ENCODE measurements at places on chromosomes 11 and 22.
A peak's percentile ranks its signal among the peaks of the same experiment; 100 is the strongest.

DNA sequence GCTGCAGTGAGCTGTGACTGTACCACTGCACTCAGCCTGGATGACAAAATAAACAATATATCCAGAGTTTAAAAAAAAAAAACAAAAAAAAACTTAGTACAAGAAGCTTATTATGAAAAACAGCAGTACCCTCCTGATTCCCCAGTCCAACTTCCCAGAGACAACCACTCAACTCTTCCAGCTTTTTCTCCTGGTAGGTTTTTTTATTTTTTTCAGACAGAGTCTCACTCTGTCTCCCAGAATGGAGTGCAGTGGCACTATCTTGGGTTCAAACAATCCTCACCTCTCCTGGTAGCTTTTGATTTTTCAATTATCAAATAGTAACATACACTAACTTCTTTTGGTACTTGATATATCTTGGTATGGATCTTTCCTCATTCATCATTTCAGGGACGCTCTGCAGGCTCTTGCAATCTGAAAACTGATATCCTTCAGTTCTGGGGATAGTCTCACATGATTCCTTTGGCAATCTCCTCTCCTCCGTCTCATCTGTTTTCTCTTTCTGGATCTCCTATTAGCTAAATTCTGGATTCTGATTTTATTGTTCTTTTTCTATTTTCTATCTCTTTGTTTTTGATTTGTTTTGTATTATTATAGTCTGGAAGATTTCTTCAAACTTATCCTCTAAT lies 44.9 kb downstream of the ALG9 start:
- no peak for DNase-seq

GRCh38 chr22:48576333-48577013 lies 1251.2 kb downstream of the BRD1 start:
- DNase-seq = no peak

DNA sequence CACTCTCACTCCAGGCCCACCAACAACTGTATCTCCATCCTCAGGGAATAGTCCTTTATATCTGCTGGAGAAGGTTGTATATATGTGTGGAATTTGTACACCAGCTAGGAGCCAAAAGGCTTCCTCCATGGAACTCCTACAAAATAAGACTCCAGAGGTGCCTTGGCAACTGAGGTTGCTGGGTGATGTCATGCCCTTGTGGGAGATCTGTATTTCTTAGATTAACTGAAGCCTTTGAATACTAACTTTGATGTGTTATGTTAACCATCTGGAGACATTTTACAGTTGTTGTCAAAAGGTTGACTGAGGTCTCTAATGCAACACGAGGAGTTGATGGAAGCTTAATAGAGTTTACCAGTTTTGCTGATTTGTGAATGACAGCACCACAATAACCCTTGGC lies 139.5 kb upstream of the TTC12 start:
- DNase-seq = no peak

DNA sequence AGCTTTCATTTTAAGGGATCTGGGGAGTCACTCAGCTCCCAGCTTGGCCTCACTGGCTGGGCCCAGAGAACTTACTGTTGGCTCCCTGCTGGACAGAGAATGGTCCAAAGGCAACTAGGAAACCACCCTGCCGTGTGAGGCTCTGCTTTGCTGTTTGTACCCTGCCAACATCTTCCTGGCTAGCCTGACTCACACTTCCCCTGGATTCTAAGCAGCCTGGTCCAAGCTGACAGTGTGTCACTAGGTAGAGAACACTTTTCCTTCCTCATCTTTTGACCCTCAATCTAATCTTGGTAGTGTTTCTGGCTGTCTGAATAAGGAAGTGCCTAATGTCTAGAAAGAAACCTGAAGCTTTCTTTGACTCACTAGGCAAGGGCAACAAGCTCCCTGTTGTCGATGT lies 76.7 kb downstream of the FAR1 start:
- DNase-seq = no peak

GRCh38 chr11:86891036-86891435 lies 64.2 kb downstream of the FZD4 start:
- DNase-seq = no peak

DNA sequence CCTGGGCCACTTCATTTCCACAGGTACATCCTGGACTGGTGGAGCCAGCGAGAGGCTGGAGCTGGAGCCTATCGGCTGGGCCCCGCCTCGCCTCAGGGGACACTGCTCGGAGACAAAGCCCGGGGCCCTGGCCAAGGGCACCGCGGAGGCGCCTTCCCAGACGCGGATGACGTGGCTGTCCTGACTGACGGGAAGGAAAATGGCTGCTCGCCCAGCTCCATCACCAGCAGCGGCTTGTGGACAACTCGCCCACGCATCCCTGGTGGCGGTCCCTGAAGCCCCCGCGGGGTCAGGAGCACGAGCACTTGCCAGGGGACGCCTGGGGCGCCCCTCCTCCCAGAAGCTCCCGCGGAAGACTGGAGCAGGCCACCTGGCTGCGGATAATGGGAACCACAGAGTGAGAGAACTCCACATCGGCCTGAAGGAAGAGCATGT lies 49.6 kb downstream of the CECR2 start:
- DNase-seq = no peak

DNA sequence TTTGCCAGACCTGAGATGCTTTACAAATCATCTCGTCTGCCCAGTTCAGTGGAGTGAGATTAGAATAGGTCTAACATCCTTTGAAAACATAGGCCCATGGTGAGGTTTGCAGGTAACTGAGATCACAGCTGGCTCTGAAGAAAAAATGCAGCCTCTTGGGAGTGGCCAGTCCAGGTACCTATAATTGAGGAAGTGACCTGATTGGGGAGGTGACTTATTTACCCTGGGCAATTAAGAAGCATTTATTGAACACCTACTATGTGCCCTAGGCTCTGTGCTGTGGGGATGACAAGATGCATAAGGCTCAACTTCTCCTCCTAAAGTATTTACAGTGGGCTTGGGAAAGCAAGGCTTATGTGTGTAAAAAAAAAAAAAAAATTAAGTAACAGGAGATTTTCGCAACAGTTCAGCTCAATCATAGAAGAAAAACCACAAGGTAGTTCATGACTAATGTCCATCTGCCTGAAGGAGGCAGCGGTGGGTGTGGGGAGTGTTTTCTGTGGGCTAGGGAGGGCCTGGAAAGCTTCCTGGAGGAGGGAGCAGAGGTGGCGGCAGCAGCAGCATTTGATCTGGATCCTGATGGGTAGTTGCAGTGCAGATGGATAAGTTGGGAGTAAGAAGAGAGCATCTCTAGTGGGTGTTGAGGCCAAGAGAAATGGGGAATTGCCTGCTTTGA lies 16.1 kb downstream of the MICAL2 start:
- DNase-seq = no peak

DNA sequence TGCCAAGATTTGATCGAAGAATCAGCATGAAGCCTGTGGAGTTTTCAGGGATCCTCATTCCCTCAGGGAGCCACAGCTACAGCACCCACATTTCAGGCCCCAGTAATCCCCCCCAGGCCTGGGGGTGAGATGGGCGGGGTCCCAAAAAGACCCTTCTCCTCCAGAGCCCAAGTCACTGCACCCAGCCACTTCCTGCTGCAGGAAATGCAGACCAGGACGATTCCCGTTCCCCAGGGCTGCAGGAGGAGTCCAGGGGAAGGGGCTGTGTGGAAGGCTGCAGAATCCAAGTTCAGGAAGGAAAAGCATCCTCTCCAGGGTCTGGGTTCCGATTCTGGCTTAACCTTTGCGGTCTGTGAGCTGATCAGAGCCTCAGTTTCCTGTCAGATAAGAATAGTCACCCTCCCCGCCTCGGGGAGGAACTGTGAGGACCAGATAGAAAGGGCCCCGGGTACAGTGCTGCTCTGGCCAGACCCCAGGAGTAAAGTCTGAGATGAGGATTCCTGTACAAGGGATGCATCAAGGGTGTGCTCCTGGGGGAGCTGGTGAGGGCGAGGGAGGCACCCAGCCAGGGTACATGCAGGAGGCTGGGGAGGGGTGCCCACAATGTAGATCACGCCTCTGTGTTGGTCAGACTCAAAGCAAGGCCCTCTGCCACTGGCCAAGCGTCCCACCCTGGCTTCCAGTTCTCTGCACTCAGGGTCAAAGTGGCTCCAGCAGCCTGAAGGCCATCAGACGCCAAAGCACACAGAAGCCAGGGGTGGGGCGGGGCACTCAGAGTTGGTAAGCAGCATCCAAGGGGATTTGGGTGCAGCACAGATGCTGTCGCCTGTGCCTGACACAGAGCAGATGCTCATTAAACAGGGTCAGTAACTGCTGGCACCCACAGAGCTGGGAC lies 30.1 kb upstream of the TP53I11 start:
- peak; percentile 12 for DNase-seq

DNA sequence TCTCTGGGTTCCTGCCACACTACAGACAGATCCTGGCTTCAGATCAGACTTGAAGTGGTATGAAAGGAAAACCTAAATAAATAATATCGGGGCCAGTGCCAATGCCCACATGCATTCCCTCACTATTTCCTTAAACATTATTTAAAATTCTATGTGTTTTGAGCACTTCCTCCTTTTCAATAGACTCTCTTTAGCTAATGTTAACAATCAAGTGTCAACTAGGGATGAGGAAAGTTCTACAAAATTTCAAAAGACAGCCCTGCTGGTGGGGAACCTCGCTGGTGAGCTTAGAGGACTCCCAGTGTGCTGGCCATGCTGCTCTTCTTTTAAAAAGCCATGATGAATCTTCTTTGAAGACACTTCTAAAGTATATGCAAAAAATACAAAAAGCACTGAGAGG lies 87.5 kb downstream of the ENTHD1 start:
- DNase-seq = no peak

DNA sequence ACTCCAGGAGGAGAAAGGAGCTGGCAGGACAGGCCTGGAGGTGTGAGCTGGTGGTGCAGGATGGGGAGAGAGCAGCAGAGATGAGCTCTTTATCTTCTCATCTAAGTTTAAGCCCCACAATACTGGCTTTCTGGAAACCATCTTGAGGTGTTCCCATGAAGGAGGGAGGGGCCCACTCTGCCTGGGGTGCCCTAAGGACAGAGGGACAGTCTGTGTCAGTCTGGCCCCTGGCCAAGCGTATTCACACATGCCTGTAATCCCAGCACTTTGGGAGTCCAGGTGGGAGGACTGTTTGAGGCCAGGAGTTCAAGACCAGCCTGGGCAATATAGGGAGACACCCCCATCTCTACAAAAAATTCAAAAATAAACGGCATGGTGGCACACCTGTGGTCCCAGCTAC lies 8.9 kb downstream of the SERHL2 start:
- DNase-seq = no peak

- DNase-seq = no peak
Observed at GRCh38 chr11:95344932-95345642, 114.1 kb upstream of the SESN3 start.

DNA sequence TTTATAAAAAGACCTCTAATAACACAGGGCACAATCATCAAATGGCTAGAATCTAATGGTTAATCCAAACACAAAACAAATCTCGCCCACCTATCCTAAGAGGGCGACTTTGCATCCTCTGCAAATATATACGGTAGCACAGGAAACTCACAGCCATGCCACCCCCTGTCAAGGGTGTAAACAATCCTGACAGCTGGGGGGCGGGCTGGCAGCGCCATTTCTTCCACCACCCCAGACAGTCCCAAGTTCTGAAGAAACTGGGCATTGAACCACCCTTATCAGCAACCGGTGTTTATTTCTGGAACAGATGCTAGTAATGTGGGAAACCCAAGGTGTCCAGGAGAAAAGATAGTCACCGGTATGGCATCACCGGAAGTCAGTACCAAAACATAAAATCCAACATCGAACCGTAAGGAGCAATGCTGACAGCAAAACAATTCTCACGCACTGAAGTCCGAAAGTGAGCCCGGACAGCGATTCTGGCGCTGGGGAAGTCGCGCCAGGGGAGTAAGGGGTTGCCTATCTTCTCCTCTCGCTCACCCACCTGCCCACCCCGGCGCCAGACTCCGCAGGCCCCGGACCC lies 825 bp downstream of the FBXO3 start:
- DNase-seq = no peak

DNA sequence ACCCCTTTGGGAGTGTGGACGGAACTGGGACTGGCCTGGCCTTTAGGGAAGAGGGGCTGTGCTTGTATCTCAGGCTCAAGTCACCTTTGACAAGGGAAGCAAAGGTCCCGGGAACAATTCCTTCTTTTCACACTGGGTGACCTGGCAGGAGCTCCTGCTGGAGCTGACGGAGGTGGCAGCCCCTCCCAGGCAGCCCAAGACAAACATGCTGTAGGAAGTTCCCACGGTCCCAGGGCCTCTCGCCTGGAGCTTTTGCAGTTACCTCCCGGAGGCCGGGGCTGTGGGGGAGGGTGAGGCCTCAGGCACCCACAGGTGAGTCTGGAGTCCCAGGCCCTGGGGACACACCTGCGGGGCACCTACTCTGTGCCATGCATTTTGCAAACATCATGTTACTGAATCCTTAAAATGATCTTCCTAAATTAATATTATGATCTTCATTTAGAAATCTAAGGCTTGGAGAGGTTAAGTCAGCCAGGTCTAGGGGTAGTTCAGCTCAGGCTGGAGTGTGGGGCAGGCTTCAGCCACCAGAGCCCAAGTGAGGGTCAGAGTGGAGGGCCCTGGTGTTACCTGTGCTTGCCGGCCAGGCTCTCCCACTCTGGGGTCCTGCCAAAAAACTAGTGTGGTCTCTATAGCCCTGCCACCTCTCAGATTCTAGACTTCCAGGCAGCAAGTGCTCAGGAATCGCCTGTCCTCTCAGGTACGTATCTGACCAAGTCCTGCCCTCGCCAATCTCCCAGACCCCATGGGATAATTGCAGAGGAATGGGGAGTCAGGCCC lies 15.7 kb upstream of the MYEOV start:
- peak; percentile 52 for DNase-seq

GRCh38 chr11:472816-473215 lies 22.7 kb downstream of the PTDSS2 start:
- DNase-seq = no peak
